ENCODE measurements at places on chromosomes 13 and 19.
A peak's percentile ranks its signal among the peaks of the same experiment; 100 is the strongest.

GRCh38 chr19:9295411-9295849 is 14.2 kb downstream of the ZNF699 start:
- no peak for DNase-seq

- no peak for DNase-seq
These were observed 2.0 kb downstream of the SPRY2 start for GRCh38 chr13:80338781-80339562.

- DNase-seq, result no peak
These were observed 5.3 kb upstream of the CD79A start for GRCh38 chr19:41871573-41872383.

DNA sequence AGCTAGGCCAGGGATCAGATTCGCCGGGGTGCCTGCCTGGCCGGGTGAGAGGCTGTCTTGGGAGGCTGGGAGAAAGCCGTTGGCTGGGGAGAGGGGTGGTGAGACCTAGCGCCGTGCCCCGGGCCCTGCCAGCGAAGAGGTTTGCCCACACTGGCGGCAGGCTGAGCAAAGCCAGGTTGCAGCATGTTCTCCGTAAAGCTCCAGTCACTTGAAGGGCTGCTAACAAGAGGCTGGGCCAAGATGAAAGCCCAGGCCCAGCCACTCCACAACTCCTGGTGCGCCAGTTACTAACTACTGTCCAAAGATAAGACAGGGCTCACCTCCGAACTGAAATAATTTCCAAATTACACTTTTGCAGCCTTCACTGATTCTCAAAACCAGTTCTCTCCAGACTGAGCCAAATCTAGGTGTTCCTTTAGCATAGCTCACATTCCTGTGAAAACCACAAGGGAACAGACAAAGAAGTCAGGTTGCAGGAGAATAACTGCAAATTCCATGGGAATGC is 16.3 kb downstream of the ELAVL1 start:
- DNase-seq, result no peak

DNA sequence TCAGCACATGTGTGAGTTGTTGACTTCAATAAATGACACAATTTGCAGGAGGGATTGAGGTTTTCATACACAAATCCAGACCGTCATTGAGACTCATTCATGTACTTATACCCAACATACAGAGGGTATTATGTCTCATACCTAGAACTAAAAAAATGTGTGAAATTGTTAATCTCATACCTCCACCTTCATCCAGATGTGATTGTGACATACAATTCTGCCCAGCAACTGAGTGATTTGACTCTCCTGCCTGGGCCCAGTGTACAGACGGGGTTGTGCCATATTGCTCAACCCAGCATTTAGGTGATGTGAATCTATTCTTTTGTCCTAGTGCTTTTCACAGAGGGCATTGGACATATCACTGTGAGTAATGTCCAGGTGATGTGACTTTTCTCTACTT is 12.6 kb upstream of the ZNF681 start:
- DNase-seq, result no peak

GRCh38 chr13:31081316-31081715 is 80.4 kb downstream of the HSPH1 start:
- DNase-seq, result no peak

DNA sequence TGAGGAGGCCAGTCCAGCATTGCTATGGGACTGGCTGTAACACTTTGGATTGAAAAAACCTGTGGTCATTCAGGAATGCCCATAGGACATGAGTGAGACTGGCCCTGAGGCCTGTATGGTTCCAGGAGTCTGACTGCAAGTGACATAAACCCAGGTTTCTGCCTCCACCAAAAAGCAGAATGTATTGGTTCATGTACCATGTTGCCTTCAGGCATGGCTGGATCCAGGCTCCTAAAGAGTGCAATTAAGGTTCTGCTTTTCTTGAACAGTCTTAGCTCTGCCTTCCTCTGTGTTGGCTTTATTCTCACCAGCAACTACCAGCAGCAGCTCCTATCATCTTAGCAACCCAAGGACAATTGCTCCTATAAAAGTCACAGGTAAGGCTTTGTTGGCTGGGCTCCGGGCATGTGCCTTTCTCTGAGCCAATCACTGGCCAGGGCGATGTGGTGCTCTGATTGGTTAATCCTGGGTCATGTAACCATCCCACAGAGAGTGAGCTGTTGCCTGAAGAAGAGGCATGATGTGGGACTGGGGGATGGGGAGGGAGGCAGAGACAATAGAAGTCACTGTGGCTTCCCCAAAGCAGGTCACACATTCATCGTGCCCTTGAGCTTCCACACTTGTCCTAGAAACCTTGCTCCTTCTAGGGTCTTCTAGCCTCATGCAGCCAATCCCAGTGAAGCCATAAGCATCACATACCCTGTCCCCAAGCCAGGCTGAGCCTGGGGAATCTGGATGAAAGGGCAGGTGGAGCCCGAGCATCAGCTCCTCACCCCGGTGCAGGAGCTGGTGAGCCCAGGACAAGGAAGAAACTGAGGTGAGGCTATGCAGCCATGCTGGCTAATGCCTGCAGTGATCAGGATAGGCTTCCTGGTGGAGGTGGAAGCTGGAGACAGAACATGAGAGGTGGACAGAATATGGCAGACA is 123.9 kb downstream of the URI1 start:
- no peak for DNase-seq

DNA sequence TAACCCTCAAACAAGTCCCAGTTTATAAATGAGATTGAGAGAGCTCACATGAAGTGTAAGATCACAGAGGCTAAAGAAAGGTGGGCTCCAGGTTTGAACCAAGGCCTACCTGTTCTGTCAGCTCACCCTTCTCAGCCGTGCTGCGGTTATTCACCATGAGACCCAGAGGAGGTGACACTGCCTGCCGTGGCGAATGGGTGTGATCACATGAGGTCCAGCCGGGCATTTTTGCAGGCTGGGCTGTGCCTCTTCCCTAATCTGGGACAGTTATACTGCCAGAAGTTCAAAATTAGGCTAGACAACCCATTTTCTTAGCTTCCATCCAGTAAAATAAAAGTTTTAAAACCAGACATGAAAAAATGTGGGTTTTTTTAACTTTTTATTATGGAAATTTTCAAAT is 146.8 kb downstream of the FOXO1 start:
- DNase-seq, result no peak

DNA sequence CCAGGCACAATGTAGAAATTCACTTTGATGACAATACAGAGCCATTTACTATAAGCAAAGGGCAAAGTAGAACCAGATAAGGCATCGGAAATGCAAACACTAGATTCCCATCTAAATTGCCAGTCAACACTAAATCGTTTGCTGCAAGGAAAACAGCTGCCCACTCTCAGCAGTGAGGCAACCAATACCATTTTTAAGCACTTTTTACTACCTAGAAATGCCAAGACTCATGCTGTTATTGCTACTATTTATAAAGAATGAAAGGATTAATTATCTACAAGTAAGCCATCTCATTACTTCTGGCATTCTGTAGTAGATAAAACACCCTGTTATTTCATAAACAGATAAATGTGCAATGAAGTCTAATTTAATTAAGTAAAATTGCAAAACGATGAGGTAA is 422.0 kb downstream of the FGF14 start:
- DNase-seq, result no peak

DNA sequence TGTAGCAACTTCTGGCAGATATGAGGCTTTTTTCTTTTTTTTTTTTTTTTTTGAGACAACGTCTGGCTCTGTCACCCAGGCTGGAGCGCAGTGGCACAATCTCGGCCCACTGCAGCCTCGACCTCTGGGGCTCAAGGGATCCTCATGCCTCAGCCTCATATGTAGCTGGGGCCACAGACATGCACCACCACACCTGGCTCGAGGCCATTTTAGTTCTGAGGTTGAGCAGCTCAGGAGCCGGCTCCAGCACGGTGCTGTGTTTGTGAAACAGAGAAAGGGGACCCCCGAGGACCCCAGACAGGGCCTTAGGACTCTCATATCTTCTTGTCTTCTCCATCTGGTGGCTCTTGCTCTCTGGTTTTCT is 3.4 kb upstream of the FLT3LG start:
- no peak for DNase-seq

GRCh38 chr19:47075179-47075810 is 26.9 kb upstream of the TMEM160 start:
- no peak for DNase-seq

GRCh38 chr13:51192348-51192747 is 29.9 kb upstream of the FAM124A start:
- no peak for DNase-seq

DNA sequence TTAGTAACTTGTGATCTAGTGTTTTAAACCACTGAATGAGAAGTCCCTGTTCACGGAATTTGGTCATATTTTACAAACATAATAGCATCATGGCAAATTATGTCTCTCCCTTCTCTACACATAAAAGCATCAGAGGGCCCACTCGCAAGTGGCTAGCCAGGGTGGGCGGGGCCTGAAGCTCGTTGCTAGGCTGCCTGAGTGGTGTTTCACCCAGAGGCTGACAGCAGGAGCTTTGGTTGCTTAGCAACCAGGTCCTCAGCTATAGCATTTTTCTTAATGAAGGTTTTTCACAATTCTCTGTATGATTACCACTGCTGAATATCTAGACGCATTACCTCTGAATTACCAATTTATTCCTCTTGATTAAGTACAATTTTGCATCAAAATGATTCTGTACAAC is 126.5 kb downstream of the NALCN start:
- peak; percentile 84 for DNase-seq

DNA sequence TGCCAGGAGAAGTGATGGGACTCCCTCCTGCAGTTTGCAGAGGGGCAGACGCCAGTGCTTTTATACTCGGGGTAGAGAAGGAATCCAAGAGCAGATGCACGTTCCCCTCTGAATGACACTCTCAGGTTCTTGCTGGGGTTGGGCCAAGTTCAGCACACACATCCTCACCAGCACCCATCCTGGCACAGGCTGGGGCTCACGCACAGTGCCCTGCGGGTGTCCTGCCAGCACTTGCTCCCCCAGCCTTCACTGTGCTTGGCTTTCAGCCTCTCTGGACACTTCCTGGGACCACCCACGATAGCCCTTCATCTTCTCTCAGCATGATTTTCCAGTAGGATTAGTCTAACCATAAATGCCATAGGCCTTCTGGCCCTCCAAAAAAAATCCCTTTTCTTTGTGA is 158.6 kb downstream of the ZNF536 start:
- DNase-seq, result no peak

DNA sequence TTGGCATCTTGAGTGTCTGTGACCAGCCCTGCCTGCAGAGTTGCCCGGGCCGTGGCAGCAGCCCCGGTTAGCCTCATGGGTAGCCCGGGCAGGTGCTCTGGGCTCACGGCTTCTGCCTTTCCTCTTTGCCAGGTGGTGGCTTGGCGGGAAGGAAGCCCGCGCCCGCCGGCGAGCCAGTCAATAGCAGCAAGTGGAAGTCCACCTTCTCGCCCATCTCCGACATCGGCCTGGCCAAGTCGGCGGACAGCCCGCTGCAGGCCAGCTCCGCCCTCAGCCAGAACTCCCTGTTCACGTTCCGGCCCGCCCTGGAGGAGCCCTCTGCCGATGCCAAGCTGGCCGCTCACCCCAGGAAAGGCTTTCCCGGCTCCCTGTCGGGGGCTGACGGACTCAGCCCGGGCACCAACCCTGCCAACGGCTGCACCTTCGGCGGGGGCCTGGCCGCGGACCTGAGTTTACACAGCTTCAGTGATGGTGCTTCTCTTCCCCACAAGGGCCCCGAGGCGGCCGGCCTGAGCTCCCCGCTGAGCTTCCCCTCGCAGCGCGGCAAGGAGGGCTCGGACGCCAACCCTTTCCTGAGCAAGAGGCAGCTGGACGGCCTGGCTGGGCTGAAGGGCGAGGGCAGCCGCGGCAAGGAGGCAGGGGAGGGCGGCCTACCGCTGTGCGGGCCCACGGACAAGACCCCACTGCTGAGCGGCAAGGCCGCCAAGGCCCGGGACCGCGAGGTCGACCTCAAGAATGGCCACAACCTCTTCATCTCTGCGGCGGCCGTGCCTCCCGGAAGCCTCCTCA is 9.9 kb downstream of the PLEKHJ1 start:
- DNase-seq, result no peak
